Nephron progenitor cell (in vitro differentiated cells): ENCODE measurements at places on chromosomes 16 and 17.

DNA sequence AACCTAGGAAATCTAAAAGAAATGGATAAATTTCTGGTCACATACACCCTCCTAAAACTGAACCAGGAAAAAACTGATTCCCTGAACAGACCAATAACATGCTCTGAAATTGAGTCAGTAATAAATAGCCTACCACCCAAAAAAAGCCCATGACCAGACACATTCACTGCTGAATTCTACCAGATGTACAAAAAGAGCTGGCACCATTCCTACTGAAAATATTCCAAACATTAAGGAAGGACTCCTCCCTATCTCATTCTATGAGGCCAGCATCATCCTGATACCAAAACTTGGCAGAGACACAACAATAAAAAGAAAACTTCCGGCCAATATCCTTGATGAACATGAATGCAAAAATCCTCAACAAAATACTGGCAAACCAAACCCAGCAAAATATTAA lies 52.9 kb downstream of the TTC19 start:
- DNase-seq = no peak

- peak; percentile 75 for DNase-seq
Measured at GRCh38 chr17:44599298-44600175, 42.3 kb downstream of the FZD2 start.

- DNase-seq = no peak
Measured at GRCh38 chr16:17602678-17603077, 131.9 kb upstream of the XYLT1 start.

DNA sequence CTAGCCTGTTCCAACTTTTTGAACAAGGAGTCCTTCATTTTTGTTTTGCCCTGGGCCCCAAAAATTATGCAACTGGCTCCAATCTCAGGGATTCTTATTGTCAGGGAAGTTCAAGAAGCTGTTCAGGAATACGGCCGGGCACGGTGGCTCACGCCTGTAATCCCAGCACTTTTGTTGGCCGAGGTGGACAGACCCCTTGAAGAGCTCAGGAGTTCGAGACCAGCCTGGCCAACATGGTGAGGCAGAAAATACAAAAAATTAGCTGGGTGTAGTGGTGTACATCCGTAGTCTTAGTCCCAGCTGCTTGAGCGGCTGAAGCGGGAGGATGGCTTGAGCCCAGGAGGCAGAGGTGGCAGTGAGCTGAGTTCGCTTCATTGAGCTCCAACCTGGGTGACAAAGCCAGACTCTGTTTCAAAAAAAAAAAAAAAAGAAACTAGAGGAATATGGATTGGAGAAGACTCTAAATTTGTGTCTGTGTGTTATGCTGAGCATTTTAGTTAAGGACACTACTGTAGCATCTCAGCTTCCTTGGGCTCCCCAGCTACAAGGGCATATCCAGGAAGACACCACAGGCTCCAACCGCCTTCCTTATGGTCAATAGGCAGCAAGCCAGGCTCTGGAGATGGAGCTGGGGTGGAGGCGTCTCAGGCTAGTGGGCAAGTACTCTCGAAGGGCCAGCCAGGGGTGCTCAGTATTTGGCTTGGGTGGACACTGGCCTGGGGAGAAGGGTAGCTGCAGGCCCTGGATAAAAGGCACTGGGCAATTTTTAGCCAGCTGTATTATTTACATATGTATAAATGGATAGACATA lies 56.8 kb upstream of the CREBBP start:
- no peak for DNase-seq

GRCh38 chr17:8875957-8876356 lies 8.5 kb upstream of the PIK3R6 start:
- no peak for DNase-seq

GRCh38 chr17:3527896-3528295 lies 29.7 kb downstream of the TRPV3 start:
- DNase-seq = no peak

DNA sequence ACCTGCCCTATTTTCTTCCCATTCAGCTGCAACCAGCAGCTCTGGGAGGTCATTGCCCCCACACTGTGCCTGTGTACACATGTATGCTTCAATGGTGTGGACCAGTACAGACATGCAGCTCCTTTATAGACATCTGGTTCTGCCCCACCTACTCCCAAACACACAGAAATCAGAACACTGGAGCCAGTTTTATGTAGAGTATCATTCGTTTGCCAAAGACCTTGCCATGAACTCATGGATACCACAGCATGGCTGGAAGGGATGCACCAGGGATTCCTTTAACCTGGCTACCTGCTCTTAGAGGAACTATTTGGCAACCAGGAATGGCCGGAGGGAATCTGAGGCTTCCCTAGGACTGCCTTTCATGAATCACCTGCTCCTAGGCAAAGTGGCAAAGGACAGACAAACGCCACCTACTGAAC lies 60.4 kb downstream of the ZFHX3 start:
- no peak for DNase-seq

DNA sequence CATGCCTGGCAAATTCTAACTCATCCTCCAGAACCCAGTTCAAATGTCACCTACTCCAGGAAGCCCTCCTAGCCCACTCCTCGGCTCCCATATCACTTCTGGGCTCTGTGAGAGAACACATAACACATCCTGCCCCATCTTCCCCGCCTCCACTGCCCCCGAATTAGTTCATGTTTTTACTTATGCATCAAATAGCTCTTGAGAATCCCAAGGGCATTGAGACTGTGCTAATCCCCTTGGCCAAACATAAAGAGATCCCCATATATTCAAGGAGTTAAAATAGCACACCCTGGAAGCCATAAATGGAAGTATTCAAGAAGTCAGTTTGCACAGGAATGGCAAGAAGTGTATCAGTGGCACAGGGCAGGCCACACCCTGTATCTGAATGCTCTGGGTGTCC lies 2.0 kb upstream of the CREBBP start:
- no peak for DNase-seq

- no peak for DNase-seq
Measured at GRCh38 chr17:59769887-59770286, 62.4 kb downstream of the VMP1 start.

DNA sequence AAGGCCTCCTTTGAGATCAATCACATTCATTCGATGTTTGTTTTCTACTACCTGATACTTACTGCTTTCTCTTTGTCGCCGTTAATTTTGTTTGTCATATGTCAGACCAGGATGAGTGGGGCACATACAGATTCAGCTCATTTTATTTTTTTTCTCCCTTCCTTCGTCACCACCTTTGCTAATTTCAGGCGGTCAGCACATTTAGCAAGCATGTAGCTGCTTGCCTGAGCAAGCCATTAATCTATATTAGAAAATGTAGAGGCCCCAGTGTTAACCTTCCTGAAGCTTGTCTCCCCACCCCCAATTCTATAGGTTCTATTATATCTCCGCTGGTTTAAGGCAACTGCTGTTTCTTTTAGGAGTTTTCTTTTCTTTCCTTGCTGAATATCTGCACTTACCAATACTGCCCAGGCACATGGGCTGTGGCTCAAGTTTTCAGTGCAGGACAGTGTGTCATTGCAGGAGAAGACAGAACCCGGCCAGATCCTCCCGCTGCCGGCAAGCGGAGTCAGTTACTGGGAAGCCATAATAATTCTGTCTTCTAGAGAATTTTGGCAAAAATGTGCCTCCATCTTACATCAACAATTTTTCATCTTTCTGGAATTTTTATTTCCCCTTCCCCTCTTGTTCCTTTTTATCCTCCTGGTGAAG lies 714.3 kb downstream of the WWOX start:
- DNase-seq = no peak

GRCh38 chr16:2195322-2196161 lies 863 bp downstream of the CASKIN1 start:
- no peak for DNase-seq

GRCh38 chr16:81706327-81707295 lies 72.5 kb upstream of the PLCG2 start:
- no peak for DNase-seq

DNA sequence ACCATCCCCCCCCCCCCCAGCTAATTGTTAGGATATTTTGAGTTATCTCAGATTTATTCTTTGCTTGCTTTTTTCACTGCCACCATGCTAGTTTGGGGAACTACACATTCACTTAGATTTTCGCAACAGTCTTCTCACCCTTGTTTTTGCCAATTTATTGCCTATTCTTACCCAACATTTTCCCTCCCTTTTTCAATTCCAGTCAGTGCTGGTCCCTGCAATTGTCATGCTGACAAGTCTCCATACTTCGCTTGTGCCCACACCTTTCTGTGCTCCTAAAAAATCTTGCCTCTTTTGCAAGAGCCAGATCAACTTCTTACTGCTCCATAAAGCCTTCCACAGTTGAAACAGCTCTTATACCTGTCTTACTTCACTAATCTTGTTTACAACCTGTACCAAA lies 16.3 kb downstream of the TNRC6A start:
- DNase-seq = no peak
